ENCODE measurements at places on chromosomes 16 and 17. TPM values are rescaled to one million over a fixed set of nuclear protein-coding genes. Genes with fewer than 3 reads are reported as not detected.

IRX6 gene
- total RNA-seq: 4.6 TPM

G6PC1 gene
- total RNA-seq: not detected

GRIN2A gene
- 0.24 TPM for total RNA-seq

GPR139 gene
- not detected for total RNA-seq

LIG3 gene
- 30.1 TPM for total RNA-seq

GCGR gene
- total RNA-seq: not detected

MMP25 gene
- 91.9 TPM for total RNA-seq

TNFAIP1 gene
- 80.7 TPM for total RNA-seq

DHRS7C gene
- total RNA-seq: not detected

KCNH6 gene
- total RNA-seq: 0.71 TPM

PIRT gene
- not detected for total RNA-seq

FBXL16 gene
- total RNA-seq: 0.50 TPM

OR1F1 gene
- not detected for total RNA-seq

TNFRSF17 gene
- 1.2 TPM for total RNA-seq

DLX4 gene
- total RNA-seq: 1.3 TPM

IGFALS gene
- total RNA-seq: 2.2 TPM

MYO18A gene
- 55.9 TPM for total RNA-seq

CCL4 gene
- 6.4 TPM for total RNA-seq

TRPV2 gene
- total RNA-seq: 97.7 TPM

ZNF594 gene
- 7.1 TPM for total RNA-seq

C16orf96 gene
- 0.17 TPM for total RNA-seq

AOC3 gene
- 155 TPM for total RNA-seq

ABCA9 gene
- 4.2 TPM for total RNA-seq

EFCAB5 gene
- 0.96 TPM for total RNA-seq

KRTAP9-4 gene
- not detected for total RNA-seq

Measured in left lung (tissue), 14 donors.